ENCODE measurements at places on chromosomes 3 and 15.

DNA sequence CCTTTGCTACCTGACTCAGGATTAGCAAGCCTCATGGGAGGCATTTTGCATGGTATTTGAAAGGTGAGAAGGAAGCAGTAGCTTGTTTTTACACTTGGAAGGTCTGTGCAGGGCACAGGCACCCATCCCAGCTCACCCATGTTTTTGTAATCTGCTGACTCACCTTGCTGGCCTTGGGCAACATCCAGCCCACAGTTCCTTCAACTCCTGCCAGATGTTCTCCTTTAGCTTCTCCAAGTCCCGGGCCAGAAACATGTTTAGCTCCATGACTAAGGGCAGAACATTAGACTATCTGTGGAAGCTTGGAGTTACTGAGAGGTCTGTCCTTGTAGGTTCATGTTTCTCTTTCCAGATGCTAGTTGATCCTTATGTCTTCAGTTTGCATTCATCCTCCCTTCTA, 12.4 kb upstream of the ZNF770 start:
- no peak for DNase-seq

GRCh38 chr3:43632269-43632733, 10.5 kb upstream of the ANO10 start:
- no peak for DNase-seq

DNA sequence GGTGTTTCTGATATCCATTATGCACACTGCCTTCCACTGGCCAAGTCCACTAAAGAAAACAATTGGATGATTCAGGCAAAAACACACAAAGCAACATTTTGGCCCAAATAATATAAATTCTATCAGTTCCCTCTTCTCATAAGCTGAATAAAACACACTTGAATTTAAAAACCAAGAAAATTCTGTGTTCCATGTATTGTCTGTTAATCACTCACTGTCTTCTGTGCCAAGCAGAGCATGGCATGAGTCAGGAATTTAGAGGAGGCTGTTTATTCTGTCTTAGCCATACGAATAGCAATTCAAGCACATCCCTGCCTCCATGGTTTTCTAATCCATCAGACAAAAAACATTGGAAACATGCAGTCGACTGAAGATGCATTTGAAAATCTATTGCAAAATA, 215.6 kb upstream of the UMPS start:
- DNase-seq = no peak

DNA sequence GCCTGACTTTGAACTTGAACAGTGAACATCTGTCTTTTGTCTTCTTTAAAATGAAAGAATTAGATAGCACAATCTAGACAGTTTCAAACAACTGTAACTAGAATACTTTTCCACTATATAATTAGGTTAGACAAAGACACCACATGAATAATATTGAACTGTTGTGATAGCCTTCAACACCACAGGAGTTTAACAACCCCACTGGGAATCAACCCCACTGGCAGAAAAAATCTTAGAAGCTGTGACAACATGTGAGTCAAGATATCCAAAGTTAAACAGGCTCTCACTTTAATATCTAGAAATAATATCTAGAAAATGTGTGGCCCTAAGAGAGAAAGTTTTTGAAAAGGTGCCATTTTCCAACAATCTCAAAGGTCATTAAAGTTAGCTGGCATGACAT, 64.4 kb upstream of the PRICKLE2 start:
- no peak for DNase-seq

- no peak for DNase-seq
These were observed 262.3 kb upstream of the RASGRP1 start for GRCh38 chr15:38826880-38827279.

DNA sequence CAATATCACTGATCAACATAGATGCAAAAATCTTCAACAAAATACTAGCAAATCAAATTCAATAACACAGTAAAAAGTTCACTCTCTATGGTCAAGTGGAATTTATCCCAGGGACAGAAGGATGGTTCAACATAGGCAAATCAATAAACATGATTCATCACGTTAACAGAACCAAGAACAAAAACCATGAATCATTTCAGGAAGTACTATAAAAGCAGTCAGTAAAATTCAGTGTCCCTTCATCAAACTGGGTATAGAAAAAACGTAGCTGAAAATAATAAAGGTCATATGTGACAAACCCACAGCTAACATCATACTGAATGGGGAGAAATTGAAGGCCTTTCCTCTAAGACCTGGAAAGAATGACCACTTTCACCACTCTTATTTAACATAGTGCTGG, 172.1 kb downstream of the POLR2M start:
- DNase-seq = no peak

GRCh38 chr3:163776743-163777142, 1301.6 kb downstream of the SI start:
- no peak for DNase-seq

DNA sequence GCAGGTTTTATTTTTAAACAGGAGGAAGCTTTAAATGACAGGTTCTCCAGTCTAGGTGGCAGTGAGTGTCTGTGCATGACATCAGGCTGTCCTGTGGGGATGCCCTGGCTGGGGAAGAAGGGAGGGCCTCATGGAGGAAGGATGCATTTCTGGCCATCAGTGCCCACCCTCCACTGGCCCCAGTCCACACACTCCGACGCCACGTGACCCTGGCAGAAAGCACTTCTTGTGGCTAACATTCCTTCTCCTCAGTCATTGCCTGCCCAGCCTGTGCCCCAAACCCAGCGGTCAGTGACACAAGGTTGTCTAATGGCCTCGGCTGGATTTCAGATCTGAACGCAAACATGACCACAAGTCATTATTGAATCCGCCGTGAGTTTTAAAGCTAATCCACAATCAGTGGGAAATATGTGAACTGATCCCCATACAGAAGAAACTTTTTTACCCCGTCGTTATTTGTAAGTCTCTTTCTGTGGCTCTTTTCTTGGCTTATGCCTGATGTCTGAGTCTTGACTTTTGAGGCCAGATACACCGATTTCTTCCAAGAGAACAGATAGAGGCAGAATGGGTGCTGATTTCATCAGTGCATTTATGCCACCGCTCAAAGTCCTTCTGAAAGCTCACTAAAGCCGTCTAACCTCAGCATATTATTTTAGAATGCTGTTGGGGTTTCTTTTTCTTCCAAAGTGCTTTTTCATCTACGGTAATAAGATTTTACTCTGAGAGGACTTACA, 17.3 kb upstream of the LRRK1 start:
- DNase-seq = no peak

GRCh38 chr3:136194409-136195257, 1.5 kb downstream of the MSL2 start:
- peak; percentile 51 for DNase-seq

DNA sequence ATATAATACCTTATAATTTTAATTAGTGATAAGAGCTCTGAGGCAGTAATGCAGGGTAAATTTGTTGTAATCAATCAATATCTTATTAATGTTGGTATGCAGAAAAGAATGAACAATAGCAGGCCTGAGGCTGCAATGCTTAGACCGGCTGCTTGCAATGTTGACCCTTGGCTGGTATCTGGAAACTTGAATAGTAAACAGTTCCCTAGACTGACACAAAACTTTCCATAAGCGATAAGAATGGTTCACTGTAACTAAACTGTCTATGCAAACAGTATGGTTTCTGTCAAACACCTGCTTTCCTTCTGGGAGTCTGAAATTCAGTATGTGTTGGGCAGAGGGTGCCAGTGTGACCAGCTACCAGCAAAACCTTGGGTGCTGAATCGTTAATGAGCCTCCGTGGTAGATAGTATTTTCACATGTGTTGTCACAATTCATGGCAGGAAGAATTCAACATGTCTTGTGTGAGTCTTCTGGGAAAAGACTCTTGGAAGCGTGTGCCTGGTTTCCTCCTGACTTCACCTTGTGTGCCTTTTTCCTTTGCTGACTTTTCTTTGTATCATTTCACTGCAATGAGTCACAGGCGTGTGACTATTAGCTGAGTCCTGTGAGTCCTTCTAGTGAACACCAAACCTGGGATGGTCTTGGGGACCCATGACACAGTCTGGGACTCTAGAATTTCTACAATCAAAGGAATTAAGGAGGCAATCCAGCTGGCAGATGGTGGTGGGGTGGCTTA, 30.7 kb upstream of the CLRN1 start:
- no peak for DNase-seq

DNA sequence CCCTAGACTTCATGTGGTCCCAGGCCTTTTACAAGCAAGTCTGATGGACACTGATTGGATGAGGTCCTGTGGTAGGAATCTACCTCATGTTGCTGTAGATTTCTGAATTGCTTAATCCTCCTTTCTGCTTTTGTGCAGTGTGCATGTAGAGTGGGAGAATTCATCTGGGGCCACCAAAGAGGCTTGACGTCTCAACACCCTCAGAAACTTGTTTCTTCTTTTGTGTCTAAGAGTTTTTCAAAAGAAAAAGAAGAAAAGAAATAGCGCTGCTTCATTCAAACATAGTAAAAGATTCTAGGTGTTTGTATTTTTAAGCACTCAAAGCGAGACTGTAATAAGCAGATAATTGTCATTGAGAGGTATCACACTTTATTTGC, 46.2 kb downstream of the NR1D2 start:
- no peak for DNase-seq

GRCh38 chr3:186955898-186956696, 25.8 kb downstream of the ST6GAL1 start:
- no peak for DNase-seq

- no peak for DNase-seq
These were observed 45.8 kb upstream of the DYNC1LI1 start for GRCh38 chr3:32616267-32616962.

DNA sequence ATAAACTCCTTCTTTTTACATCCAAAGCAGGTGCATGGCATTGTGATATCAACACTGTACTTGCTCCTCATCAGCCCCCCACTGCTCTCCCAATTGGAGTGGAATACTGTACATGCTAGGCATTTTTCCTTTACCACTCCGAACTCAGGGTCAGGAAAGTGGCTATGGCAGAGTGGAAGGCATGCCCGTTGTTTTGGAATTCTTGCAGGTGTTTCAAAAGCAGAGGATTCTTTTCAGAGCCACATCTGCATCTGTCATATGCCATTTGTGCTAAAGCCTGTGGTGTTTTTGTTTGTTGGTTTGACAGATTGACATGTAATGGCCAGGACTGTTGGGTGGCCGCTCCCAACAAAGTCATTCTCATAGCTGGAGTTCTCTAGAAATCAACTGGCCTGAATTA, 41.7 kb downstream of the SOX2 start:
- no peak for DNase-seq

DNA sequence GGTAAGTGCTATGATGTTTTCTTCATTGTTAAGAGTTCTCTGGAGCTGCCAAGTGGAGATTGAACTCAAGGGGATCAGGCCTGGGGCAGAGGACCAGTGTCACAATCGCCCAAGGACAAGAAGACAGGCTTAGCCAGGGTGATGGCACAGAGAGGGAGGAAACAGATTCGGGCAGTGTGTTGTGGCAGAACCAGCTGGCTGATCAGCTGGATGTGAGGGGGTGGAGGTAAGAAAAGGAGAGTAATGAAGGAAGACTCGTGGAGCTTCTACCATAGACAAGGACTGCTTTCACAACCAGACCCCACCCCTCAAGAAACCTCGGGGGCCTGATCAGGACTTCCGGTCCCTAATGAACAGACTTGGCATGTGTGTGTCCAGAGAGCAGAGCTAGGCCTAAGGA, 60.9 kb upstream of the LINGO1 start:
- DNase-seq = no peak

- no peak for DNase-seq
These were observed 37.0 kb downstream of the ROPN1B start for GRCh38 chr3:126005951-126006350.

DNA sequence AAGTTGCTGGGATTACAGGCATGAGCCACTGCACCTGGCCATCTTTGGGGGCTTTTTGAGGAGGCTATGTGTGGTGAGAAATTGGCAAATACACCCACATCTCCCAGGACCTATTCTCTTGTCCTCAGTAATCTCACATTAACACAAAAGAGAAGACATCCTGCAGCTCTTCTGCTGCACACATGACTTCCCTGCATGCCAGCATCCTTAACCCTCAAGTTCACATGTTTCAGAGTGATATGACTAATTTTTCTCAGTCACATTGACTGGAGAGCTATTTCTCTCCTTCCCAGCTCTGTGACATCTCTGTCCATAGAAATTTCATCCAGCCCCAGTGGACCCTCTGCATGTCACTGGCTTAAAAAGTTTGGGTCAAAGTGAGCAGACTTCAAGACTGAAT, 1.9 kb upstream of the SKIC8 start:
- DNase-seq = no peak

DNA sequence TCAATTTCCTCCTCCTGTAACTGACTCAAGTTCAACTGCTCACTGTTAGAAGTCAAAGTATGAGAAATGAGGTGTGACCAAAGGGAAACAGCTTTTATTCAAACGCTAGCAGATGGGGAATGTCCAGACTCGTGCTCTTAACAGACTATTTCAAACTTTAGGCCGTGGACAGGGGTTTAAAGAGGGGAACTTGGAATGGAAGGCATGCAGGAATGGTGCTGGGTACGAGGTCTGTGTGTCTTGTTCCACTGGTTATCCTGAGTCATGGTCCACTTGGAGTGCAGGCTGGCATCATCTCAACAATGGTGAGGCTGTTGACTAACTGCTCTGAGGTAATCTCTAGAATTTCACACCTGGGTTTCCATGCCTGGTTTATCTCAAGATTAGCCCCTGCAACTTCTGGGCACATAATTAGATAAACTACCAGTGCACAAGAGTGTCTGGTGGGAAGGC, 22.9 kb upstream of the DNAAF4 start:
- DNase-seq = no peak

- no peak for DNase-seq
These were observed 12.4 kb downstream of the PIF1 start for GRCh38 chr15:64813075-64813474.

DNA sequence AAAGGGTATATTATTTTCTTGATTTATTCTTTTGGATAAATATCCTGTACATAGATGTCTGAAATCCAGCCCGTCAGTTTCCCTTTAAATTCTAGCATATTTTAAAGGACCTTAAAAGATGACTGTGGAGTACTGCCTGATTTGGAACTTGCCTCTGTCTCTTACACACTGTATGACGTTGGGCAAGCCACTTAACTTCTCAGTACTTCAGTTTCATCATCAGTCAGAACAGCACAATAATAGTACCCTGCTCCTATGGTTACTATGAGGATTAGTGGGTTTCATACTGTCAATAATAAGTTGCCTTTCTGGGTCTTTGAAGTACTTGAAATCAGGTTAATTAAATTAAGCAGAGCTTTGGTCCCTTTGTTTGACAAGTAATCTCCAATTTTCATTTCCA, 374.3 kb downstream of the TIGIT start:
- DNase-seq = no peak

DNA sequence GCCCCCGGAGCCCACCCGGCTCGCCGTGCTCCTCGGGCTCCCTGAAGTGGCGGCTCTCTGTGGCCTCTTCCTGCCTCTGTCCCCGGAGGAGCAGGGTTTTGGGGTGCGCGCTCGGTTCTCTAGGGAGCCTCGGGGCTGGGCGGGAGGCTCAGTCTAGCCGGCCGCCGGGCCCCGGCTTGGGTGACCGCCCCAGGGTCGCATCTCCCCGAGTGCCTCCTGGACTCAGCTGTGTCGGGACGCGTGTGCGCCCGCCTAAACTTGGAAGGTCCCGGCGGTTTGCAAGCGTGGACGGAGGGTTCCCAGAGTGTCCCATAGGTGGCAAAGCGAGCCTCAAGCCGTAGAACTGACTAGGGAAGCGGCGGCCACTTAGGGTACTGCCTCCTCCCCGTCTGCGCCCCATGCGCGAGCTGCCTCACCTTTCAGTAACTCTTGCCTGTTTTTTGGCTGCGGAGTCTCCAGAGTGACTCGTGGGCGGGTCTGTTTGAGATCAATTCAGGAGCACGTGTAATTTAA, 601 bp downstream of the ACTL6A start:
- peak; percentile 61 for DNase-seq
